ENCODE measurements at places on chromosomes 4 and X.

- no peak for DNase-seq
Measured at GRCh38 chr4:42436928-42437565, 39.8 kb downstream of the SHISA3 start.

- no peak for DNase-seq
Measured at GRCh38 chrX:109184506-109185139, 297.3 kb downstream of the GUCY2F start.

- DNase-seq = peak; percentile 59
Measured at GRCh38 chr4:99052902-99053301, 35.7 kb downstream of the ADH5 start.

- DNase-seq = no peak
Measured at GRCh38 chr4:89136525-89136924, 25.2 kb downstream of the TIGD2 start.

GRCh38 chrX:115449742-115450141 is 111.2 kb upstream of the PLS3 start:
- DNase-seq = peak; percentile 42

- DNase-seq = peak; percentile 28
Measured at GRCh38 chr4:153114771-153115321, 89.4 kb upstream of the TRIM2 start.

- no peak for DNase-seq
Measured at GRCh38 chrX:68838571-68838910, 9.7 kb downstream of the EFNB1 start.

- DNase-seq = no peak
Measured at GRCh38 chr4:3805026-3805425, 38.8 kb downstream of the ADRA2C start.

GRCh38 chr4:149884529-149885181 is 69.0 kb upstream of the IQCM start:
- DNase-seq = no peak

DNA sequence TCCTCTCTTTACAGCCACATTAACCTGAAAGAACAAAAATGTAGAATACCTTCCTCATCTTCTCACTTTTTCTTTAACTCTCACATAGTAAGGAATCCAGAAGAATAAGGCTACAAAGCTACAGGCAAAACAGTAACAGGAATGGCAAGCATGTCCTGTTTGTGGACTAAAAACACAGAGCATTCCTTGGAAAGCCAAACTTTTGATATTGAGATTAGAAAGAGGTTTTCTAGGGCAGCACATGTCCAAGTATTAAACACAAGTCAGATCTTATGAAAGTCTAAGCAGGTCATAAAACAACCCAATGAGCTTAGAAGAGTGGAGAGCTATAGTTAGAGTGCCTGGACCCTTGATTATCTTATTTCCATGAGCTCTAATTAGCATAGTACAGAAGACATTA is 58.2 kb upstream of the FAM9C start:
- no peak for DNase-seq

- DNase-seq = no peak
Measured at GRCh38 chr4:56681158-56681852, at the start of gene HOPX. TSS of gene HOPX (minus strand) at chr4:56681296. CDS start at chr4:56657816, 23,480 bp downstream.

GRCh38 chr4:115357776-115358175 is 244.4 kb upstream of the NDST4 start:
- DNase-seq = no peak

DNA sequence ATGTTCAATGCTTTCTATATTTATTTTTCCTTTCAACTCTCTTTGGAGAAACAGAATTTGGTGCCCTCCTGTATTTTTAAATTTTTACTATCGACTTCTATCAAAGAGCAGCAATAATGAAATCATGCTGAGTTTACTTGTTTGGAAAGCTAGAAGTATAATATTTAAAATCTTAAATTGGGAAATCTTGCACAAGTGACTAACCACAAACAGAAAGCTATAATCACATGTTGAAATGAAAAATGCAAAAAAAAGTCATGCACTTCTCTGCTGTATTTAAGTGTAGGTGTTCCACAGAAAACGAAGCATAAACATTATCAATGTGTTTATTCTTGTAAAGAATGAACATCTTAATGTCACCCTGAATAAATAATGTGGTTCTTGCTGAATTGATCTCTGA is 306.1 kb downstream of the PCDH18 start:
- DNase-seq = peak; percentile 18

DNA sequence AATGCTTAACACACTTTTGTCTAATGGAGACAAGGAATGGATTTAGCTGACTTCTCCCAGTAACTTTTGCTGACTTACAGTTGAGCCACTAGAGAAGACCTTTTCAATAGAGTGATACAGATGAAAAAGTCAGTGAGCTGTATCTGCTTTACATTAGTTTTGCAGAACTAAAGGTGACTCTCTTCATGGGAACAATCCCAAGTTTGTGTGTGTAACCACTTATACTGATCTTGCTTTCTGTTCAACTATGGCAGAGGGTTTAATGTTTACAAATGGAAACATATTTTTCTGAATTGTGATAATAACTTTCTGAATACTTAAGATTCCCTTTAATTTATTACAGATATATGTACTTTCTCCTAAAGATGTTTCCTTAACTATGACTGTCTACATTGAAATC is 182.6 kb upstream of the PUDP start:
- DNase-seq = peak; percentile 78

DNA sequence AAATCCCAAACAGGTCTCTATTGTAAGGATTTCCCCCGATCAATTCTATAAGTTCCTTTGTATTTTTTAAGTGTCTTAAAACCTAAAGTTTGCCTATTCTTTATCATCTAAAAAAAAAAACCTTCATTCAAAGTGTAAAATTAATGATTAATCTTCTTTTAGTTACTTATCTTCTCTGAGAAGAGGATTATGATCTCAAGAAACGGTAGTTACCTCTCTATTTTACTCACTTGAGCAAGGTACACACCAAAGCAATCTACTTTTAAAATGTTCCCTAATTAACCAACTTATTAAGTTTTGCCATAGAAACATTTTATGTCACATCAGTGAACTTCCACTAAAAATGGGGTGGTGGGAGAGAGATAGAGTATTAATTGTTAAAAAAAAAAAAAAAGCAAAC is 15.2 kb upstream of the GALNT7 start:
- DNase-seq = no peak

GRCh38 chr4:82753238-82753637 is 45.4 kb downstream of the SCD5 start:
- DNase-seq = no peak

DNA sequence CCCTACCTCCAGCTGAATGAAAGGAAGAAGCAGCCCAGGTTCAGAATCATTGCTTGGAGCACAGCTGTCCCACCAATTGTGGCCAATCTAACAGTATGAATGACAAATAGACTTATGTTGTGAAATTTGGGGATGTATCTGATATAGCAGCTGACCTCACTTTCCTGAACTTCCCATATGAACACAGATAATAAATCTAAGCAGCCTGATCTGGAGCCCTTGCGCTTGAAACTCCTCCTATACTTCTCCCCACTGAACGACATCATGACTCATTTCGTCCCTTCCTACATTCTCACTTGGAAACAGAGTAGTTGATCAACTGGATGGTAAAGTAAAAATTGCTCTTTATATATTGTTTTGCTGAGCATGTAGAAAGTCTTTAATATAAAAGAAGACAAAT is 24.2 kb upstream of the AMELX start:
- no peak for DNase-seq

GRCh38 chr4:57081651-57082621 is 28.2 kb downstream of the IGFBP7 start:
- DNase-seq = no peak

DNA sequence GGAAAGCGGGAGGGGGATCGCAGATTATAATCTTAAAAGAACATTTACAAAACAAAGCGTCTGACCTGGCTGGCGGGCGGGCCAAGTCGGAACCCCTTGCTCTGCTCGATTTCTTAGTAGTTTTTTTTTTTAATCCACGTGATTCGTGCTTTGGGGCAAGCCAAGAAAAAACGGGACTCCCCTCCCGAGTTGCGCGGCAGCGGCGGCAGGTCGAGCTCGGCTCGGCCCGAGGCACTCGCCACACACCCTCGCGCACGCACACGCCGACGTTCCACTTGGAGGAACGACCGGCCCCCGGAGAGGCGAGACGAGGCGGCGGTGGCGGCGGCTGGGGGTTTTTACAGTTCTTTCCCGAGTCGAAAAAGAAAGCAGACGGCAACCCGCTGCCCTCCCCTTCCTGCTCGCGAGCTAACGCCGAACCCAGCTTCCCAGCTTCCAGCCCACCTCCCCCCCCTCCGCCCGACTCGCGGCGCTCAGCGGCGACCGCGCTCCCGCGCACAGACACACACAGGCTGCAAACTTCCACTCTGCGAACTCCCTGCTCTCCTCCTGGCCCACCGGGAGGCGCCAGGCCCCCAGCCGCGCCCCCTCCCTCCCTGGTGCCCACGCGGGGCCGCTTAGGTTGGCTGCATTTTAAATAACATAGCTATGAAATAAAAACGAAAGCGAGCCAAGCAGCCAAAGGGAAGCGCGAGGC is 1.2 kb downstream of the BCOR start:
- no peak for DNase-seq

DNA sequence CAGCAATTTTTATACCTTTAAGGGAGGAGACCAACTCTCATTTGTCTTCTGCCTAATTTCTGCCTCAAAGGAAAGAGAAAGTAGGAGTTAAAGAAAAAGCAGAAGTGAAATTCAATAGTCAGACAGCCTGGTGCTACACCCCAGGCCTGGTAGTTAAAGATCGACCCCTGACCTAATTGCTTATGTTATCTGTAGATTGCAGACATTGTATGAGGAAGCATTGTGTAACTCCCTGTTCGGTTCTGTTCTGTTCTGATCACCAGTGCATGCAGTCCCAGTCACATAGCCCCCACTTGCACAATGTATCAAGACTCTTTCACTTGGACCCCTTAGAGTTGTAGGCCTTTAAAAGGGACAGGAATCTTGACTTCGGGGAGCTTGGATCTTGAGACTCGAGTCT is 335.9 kb upstream of the AR start:
- DNase-seq = no peak

GRCh38 chrX:17373337-17373736 is 1.7 kb upstream of the NHS start:
- no peak for DNase-seq

- DNase-seq = peak; percentile 55
Measured at GRCh38 chr4:168923526-168924194, 86.4 kb downstream of the CBR4 start.

GRCh38 chrX:118523920-118524319 is 28.3 kb downstream of the DOCK11 start:
- DNase-seq = no peak

DNA sequence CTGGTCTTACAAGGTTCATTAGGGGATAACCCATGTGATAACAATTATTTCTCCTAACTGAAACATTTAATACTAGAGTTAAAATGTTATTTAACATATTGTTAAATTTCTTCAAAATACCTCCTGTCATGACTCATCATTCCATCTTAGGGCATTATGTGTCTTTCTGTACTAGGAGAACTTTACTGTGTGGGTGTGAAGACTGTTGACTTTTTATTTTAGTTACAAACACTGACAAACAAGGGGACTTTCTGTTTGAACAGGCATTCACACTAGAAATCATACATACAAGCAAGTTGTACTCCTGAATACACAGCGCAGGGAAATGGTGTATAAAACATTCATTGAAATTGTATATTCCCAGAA is 175.9 kb downstream of the FBXW7 start:
- no peak for DNase-seq

DNA sequence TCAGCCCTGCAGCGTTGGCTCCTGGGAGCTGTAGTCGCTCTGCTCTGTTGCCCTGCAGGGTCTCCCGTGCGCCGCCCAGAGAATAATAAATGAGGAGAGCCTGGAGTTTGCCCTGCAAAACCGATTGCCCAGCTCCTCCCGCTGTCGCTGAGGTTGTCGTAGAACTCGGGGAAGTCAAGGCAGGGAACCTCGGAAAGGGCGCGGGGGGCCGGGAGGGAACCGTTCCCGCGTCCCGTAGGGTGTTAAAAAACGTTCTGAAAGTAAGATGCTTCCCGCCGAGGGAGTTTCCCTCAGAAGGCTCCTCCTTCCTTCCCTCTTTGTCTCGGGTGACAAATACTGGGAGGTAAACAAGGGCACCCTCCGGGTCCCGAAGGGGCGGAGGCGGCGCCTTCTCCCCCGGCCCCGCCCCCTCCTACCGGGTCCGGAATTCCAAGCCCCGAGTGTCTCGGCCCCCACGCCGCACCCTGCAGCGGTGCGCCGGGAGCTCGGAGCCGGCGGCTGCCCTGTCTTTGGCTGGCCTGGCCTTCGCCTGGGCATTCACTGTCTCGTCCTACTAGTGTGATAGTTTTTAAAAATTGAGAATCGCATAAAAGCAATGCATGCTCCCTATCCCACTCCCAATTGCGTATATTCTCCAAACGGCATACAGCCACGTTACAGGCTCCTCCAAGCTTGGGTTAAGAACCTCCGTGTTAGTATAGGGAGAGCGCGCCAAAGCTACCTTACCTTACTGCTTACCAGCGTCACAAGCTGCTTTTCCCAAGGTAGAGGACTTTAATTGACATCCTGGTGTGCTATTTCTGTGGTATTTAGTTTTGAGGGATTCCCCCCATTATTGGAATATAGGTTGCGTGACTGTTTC is 964 bp upstream of the HMGB2 start:
- peak; percentile 82 for DNase-seq

DNA sequence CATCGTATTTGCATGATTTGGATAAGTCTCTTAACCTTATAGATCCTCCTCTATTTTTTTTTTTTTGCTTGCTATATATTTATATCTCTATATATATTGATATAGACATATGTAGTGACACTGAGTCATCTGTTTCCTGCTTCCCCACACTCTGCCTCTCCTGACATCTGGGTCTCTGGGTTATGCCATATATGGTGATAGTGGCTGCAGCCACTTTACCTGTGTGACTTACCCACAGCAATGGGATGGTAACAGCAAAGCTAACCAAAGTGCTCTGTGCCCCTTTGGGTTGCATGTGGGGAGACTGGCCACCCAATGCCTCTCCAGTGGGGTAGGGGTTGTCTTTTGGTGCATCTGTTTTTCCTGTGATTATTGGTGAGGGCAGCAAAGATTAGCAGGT is 14.5 kb downstream of the CMC4 start:
- DNase-seq = no peak

- no peak for DNase-seq
Measured at GRCh38 chr4:58499182-58499581, 1389.0 kb upstream of the IGFBP7 start.

GRCh38 chr4:52408032-52408431 is 251.1 kb downstream of the USP46 start:
- DNase-seq = no peak

- peak; percentile 28 for DNase-seq
Measured at GRCh38 chrX:134868771-134869495, 121.9 kb upstream of the SMIM10 start.

- no peak for DNase-seq
Measured at GRCh38 chr4:71526637-71527406, 188.0 kb downstream of the SLC4A4 start.

- DNase-seq = peak; percentile 51
Measured at GRCh38 chr4:113951263-113951662, 28.2 kb downstream of the ARSJ start.

GRCh38 chrX:154693394-154693793 is 40.0 kb upstream of the CTAG2 start:
- DNase-seq = no peak

All from fibroblast of gingiva (primary cell).